ENCODE measurements at places on chromosomes 2 and 18.

DNA sequence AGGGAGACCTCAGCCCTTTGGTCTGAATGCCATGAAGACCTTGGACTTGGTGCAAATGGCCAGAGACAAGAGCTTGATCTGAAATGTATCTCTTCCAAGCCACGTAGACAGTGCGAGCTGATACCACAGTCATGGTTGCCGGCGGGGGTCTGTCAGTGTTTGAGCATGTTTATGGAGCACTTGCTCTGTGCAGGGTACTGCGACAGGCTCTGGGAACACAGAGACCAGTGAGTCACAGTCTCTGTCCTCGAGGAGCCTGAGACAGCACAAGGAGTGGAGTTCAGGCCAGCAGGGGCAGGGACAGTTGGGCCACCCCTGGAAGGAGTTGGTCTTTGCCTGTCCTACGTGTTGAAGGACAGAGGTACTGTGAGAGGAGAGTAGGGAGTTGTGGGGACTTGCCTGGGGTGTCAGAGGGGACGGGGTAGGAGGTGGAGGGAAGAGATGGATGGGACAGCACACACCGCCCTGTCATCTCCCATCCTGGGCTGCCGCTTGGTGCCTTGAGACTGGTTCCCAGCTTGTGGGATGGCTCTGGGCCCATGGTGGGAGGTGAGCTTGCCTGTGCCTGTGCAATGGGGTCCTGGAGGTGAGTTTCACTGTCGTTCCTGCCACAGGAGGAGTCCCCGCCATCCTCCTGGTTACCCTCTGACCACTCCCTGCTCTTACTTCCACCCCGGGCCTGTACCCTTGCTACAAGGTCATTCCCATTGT lies 39.5 kb downstream of the ATP6V1C2 start:
- no peak for DNase-seq

DNA sequence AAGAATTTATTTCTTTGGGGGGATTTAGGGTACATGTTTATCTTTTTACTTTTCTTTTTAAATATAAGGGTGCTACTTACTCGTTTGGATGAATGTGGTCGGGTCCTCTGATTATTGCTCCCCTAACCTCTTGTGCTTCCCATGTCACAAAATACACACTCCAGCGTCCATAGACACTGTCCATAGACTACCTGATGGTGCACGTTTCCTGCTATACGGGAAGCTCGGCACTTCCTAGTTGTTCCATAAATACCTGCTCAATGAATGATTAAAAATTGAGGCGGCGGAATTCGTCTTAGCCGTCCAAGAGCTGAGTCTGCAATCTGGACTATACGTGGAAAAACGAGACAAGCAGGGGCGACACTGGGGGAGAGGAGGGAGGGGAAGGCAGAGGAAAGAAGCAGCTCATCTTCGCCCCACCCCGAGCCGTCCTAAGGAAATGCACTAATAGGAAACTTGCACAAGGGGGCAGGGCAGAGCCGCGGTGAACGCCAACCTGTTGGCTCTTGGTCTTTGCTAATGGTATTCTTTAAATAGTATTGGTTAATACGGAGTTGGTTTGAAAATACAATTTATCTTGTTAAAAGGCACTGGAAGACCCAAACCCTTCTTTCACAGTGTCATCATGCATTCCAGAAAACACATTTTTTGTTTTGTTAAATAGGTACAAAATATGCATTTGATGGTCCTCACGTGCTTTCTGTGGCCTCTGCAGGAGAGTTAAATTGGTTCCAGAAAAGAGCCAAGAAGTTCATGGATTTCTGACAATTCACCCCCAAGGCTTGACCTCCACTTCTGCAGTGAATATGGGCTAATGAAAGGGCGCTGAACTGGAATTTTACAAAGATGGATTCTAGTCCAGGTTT lies 73.0 kb upstream of the KCTD1 start:
- no peak for DNase-seq

- DNase-seq: no peak
Observed at GRCh38 chr2:25073025-25073424, 31.1 kb downstream of the EFR3B start.

GRCh38 chr2:54586062-54586461 lies 129.9 kb downstream of the SPTBN1 start:
- no peak for DNase-seq

DNA sequence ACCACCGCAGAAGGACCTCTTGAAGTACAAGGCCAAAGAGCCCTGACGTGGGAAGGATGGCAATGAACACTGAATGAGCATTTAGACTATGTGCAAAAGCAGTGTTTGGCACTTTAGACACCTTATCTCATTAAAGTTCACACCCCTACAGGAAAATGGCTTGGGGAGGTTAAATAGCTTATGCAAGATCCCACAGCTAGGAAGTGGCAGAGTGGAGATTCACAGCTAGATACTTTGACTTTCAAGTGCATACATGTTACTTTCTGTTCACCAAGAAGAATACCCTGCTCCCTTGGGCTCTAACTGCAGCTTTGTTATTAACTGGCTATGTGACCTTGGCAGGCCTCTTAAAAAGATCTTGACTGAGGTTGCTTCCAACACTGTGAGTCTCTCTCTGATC lies 58.2 kb downstream of the ICOS start:
- no peak for DNase-seq

DNA sequence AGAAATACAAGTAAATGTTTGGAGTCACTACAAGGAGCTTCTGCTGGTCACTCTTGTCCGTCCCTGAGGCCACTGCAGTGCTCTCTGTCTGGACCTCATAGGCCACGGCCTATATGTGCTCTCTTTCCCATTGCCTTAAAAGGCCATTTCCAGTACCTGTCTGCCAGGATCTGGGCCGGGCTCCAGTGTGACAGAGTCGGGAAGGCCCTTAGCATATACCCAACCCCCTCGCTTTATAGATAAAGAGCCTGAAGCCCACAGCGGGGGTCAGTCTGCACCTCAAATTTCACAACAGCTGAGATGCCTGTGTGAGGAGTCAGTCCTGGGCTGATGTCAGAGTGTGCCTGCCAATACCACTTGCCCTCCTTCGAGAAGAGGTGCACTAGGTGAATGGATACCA lies 39.9 kb downstream of the ADD2 start:
- DNase-seq: no peak

DNA sequence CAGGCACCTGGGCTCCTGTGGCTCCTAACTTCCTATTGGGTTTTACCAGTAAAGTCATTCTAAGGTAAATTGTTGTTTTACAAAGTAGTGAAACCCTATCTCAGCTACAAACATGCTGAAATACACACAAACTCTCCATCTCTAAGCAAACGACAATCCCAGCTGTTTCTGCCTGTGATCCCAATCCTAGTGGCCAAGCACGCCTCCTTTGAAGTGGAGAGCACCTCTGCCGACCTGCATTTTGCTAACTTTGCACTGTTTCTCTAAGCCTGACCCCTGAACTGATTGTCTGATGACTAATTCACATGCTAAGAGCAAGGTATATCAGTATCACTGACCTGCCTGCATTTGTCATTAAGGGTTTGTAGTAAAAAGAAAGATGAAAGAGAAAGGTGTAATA lies 124.3 kb downstream of the PAX3 start:
- no peak for DNase-seq

DNA sequence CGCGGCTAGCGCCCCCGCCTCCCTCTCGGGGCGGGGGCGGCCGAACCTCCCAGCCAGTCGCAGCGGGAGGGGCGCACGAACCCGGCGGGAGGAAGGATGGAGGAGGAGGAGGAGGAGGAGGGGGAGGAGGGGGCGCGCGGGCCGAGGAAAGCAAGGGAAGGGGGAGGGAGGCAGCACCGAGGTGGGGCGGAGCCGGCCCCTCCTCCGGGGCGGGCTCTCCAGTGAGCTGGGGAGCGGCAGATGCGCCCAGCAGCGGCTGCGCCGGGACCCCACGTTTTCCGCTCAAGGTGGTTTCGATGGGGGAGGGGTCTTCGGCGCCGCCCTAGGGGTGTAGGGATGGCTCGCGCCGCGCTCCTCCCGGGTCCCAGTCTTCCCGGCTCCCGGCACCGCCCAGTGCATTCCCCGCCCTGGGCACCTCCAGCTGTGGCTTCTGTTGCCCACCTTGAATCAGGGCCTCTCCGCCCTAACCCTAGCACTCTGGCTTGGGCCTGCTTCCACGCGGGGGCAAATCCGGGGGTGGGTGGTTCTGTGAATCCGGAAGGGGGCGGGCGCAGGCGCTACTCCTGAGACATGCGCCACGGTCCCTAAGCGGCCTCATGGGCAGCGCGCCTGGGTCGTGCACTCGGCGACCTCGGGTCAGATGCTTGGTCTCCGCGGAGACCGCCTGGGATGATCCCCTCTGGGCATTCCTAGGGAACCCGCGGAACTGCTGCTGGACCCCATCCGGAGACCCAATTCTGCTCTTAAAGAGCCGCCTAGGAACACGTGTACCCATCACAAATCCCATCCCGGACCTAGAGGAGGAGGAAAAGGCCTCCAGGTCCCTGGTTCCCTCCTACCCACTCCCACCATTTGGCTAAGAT lies at the start of gene FBXO41:
Gene FBXO41 (minus strand): TSS at position 183 of the 863 bp plus-strand sequence. CDS start 14,848 bp downstream, outside the sequence.
- DNase-seq: peak; percentile 79

- DNase-seq: no peak
Observed at GRCh38 chr2:204542982-204543608, 2.2 kb upstream of the PARD3B start.

GRCh38 chr2:199092419-199092818 lies 365.3 kb downstream of the SATB2 start:
- no peak for DNase-seq

DNA sequence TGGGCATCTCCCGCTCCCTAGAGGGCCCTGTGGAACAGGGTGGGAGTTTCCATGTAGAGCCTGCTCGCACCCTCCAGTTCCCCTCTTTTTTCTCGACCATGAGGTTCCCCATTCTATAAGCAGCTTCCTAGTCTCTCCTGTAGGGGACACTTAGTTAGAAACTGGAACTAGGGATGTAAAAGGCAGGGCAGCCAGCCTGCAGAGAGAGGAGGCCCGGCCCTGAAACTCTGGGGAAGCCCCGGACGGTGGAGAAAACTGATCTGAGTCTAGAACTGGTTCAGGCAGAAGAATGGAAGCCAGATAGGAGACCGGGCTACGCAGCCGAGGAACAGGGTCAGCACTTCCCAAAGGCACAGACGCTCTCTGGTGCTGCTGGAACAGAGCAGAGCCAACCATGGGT lies 51.6 kb upstream of the ATG16L1 start:
- no peak for DNase-seq

GRCh38 chr2:197028230-197028629 lies 101.7 kb upstream of the PGAP1 start:
- DNase-seq: no peak

- DNase-seq: no peak
Observed at GRCh38 chr18:70037431-70038061, 89.9 kb upstream of the CD226 start.

DNA sequence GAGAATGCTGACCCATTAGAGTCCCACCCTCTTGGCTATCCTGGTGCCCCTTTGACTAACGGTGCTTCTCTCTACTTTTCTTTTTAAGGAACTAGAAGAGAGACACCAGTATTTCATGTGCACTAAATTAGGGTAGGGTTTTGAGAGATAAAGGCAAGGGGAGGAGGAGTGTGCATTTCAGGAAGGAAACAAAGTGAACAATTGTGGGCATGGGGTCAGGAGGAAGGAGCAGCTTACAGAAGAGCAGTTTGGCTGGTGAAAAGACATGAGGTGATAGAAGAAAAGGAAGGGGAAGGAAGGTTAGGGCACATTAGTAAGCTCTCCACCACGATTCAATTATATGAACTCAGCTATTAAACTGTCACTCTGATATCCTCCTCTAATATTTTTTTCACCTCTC lies 105.8 kb upstream of the CTAGE1 start:
- no peak for DNase-seq

- no peak for DNase-seq
Observed at GRCh38 chr2:154681741-154682140, 16.8 kb upstream of the KCNJ3 start.

DNA sequence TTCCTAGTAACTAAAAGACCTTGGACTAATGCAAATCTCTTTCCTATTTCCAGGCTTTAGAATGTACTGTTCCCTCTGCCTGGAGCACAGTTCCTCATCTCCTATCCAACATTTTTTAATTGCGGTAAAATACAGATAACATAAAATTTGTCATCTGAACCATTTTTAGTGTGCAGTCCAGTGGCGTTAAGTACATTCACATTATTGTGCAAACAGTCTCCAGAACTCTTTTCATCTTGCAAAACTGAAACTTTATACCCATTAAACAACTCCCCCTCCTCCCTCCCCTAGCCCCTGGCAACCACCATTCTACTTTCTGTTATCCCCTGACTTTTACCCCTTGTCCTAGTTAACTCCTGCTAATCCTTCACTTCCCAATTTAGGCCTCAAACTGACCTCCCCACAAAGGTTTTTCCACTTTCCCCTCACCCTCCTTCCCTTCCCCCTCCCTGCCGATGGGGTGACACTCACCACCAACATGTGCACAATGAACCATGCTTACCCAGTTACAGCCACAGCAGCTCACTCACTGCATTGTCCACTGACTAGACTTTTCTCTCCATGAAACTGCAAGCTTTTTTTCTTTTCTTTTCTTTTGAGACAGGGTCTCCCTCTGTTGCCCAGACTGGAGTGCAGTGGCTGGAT lies 54.8 kb downstream of the KIAA2012 start:
- DNase-seq: no peak

GRCh38 chr2:83224591-83225200 lies 1234.4 kb downstream of the SUCLG1 start:
- DNase-seq: no peak

GRCh38 chr2:173681881-173682650 lies 283.1 kb downstream of the SP3 start:
- DNase-seq: no peak

GRCh38 chr2:10835052-10835970 lies 22.7 kb upstream of the PDIA6 start:
- peak; percentile 84 for DNase-seq

DNA sequence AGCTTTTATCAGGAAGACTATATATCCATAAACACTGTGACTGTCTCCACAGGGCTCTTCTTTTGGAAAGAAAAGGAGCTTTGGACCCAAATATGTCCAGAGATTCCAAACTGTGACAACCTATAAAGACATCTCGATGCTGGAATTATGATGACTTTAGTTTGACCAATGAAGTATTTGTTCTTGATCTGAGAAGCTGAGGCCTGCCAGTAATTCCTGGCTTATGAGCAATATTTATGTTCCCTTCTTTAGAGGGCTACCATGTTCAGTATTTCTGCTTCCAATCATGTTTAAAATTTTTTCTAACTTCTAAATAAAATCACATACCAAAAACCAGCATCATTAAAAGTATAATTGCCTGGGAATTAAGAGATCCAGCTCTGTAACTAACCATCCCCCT lies 41.1 kb downstream of the FEZ2 start:
- no peak for DNase-seq

- DNase-seq: no peak
Observed at GRCh38 chr2:223886726-223887125, 49.3 kb upstream of the AP1S3 start.

DNA sequence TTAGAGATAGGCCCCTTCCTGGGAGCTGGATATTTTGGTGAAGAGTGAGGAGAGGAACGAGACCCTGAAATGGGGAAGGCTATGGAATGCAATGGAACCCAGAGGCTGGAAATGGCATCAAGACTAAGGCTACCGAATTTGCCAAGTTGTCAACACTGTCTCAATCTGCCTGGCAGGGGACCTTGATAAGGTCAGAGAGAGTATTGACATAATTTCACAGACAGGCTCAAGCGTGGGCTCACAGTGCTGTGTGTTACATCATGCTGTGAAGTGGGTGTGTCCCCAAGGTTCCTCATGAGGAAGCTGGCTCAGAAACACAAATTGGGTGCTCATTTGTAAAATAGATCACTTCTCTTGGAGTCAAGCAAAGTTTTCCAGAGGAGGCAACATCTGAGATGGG lies 51.8 kb upstream of the CYRIA start:
- DNase-seq: no peak

GRCh38 chr2:111705711-111706336 lies 178.2 kb downstream of the ANAPC1 start:
- DNase-seq: peak; percentile 23
